ENCODE measurements at places on chromosomes 11 and 22.

DNA sequence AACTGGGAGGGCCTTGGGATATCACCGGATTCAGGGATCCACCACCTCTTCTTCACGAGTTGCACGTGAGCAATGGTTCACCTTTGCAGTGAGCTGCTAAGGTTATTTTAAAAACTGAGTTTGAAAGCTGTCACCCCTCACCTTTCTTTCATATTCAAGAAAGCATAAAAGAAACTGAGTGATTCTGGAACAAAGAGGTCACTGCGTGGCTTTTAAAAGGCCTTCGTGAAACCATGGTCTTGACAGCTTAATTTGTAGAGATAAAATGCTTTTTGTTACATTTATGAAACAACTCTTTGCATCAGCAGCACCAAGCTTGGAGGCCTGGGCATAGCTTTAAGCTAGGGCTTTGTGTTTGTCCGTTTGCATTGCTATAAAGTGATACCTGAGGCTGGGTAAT is 101.4 kb upstream of the NECTIN1 start:
- DNase-seq, result no peak

- no peak for DNase-seq
Measured at GRCh38 chr11:35593143-35593542, 25.1 kb upstream of the FJX1 start.

GRCh38 chr11:58898106-58898505 is 41.2 kb upstream of the GLYATL1 start:
- DNase-seq, result no peak

DNA sequence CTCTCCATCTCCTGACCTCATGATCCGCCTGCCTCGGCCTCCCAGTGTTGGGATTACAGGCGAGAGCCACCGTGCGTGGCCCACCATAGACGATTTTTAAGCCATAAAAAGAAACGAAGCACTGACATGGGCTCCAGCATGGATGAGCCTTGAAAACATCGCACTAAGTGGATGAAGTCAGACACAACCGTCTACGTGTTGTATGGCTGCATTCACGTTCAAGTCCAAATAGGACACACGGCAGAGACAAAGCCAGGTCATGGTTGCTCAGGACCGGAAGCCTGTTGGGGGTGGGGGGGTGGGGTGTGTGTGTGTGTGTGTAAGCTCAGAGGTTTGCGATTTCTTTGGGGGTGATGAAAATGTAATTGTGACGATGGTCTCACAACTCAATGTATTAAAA is 10.0 kb downstream of the RRP7A start:
- no peak for DNase-seq

- no peak for DNase-seq
Measured at GRCh38 chr11:67278135-67278938, 10.8 kb upstream of the ANKRD13D start.

- DNase-seq, result no peak
Measured at GRCh38 chr11:27618281-27618915, 81.9 kb downstream of the BDNF start.

DNA sequence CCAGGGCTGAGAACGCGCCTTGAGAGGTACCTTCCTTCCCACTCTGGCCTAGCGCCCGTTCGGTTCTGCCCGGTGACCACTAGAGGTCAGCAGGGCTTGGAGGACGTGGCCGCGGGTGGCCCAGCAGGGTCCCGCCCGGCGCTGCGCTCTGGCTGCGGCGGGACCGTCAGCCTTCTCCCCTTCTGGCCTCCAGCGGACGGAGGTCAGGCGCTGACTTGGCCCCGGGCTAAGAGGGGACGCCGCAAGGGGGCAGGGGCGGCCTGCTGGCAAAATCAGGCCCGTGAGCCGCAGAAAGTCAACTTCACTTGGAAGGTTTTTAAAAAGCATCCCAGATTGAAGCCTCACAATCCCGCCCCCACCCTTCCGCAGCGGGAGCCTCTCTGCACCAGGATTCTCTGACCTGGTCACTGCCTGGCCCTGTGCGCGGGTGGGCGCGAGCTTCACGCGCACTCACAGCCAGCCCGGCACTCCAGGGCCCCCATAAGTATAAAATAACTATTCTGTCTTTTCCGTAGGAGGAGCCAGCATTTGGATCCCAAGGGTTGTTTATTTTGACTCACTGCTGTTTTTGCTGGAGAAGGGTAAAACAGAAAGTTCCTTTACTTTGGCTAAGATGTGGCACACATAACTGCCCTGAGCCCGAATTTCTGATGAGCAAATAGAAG is 23.2 kb upstream of the ZBTB16 start:
- DNase-seq, result peak; percentile 84

GRCh38 chr11:122707901-122708300 is 52.4 kb downstream of the UBASH3B start:
- no peak for DNase-seq
